ENCODE measurements at places on chromosomes 3 and 15. TPM values are rescaled to one million over a fixed set of nuclear protein-coding genes. Genes with fewer than 3 reads are reported as not detected.

ZFAND6 gene
- 40.4 TPM for total RNA-seq

SLC28A2 gene
- total RNA-seq: not detected

UQCC5 gene
- total RNA-seq: 13.8 TPM

CD96 gene
- 60.5 TPM for total RNA-seq

SLC2A2 gene
- not detected for total RNA-seq

DNA sequence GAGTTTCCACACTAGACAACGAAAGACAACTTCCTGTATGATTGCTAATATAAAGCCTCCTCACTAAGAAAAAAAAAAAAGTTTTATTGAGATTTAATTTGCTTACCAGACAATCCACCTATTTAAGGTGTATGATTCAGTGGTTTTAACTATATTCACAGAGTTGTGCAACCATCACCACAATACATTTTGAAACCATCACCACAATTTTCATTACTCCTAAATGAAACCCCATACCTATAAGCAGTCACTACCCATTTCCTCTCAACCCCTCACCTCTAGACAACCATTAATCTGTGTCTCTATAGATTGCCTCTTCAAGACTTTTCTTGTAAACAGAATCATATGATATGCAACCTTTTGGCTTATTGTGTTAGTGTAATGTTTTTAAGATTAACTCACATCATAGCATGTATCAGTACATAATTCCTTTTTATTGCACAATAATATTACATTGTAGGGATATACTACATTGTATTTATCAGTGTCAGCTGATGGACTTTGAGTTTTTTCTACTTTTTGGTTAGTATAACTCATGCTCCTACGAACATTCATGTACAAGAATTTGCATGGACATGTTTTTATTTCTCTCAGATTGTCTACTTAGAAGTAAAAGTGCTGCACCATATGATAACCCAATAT, 339.7 kb downstream of the NLGN1 start:
- DNase-seq: no peak

DNA sequence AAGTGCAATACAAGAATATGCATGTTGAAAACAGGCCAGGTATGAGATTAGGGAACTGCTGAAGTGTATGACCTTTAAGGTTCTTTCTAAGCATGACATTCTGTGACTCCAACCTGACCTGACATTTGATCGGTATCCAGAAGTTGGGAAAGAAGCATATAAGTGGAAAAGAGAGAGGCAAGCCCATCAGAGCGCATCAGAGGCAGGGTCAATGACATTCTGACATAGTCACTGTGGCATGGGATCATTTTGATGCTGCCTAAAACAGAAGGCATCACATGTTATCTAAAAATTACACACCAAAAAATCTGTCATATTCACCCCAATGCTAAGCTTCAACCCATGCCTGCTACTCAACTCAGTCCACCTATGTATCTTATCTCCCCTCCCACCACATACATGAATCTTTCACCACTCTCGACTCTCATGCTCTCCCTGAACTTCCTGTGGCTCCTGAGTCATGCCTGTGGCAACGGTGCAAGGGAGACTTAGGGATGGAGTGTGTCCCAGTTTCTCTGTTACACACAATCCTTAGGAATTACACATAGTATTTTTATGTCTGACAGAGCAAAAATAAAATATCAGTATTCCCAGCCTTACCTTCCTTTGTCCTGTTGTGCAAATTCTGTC, 20.5 kb upstream of the LRRN1 start:
- no peak for DNase-seq

DNA sequence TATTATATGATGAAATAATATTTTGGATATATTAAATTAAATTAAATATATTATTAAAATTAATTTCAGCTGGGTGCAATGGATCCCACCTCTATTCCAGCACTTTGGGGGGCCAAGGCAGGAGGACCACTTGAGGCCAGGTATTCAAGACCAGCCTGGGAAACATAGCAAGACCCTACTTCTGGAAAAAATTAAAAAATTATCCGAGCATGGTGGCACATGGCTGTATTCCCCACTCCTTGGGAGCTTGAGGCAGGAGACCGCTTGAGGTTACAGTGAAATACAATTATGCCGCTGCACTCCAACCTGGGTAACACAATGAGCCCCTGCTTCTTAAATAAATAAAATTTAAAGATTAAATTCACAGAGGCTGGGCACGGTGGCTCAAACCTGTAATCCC, 61.4 kb downstream of the SH3BP5 start:
- no peak for DNase-seq

- DNase-seq: no peak
Measured at GRCh38 chr3:79039192-79039591, 728.6 kb downstream of the ROBO1 start.

GRCh38 chr3:137165117-137165806, 207.5 kb downstream of the IL20RB start:
- DNase-seq: peak; percentile 31

DNA sequence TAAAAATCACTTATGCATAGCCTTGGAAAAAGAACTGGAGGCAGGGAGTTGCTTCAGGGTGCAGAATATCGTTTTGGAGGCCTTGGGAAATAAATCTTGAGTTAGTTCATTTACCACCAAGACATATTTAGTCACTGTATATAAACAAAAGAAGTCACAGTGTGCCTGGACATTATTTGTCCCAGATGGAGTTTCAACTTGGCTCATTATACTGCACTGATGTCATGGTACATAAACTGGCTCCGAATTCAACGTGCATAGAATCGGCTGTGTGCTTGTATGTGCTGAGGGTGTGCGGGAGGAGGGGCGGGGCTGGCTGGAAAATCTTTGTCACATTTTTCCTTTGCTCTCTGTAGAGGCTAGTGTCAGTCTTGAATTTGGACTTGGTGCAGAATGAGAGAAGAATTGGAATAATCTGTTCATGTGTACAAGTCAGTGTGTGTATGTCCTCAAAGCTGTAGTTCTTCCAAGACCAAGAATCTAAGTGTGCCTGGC, 86.6 kb downstream of the FNDC3B start:
- DNase-seq: no peak

- no peak for DNase-seq
Measured at GRCh38 chr15:58951388-58952007, 18.0 kb upstream of the SLTM start.

- DNase-seq: no peak
Measured at GRCh38 chr3:195007766-195008165, 263.2 kb downstream of the XXYLT1 start.

- DNase-seq: no peak
Measured at GRCh38 chr15:67805666-67806516, 19.4 kb upstream of the SKOR1 start.

DNA sequence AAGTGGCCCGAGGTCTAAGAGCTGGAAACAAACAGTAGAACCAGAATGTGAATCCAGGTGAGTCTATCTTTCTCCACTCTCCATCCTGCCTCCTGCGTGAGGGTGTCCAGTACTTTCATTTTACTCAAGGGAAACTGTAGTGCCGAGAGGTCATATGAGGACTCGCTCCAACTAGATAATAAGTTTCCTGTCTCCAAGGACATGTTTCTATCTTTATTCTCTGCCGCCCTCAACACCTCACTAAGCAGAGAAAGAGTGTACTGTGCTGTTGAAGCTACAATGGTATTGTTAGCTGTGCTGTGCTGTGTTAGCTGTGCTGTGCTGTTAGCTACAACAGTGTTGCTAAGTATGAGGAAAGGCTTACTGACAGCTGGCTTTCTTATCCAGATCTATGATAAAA, 137.9 kb upstream of the COL8A1 start:
- no peak for DNase-seq

DNA sequence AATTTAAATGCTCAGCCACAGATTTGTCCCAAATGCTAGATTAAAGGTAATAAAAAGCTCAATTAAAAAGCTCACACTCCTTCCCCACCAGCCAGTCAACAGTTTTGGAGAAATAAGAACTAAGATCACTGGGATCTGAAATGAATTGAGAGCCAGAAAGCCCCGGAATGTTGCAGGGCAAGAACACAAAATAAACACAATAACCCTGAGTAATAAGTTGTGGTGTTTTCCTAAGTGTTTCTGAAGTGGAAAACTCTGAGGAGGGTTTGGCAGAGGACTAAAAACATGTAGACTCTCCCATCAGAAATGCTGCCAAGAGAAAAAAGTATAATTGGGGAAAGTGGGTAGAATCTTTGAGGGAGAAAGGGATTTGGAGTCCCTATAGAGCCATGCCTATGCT, 127.8 kb downstream of the ABI3BP start:
- no peak for DNase-seq

GRCh38 chr15:84840255-84840654, 23.1 kb downstream of the ALPK3 start:
- no peak for DNase-seq

- peak; percentile 82 for DNase-seq
Measured at GRCh38 chr3:63967675-63968611, 55.4 kb downstream of the PSMD6 start.

- DNase-seq: no peak
Measured at GRCh38 chr3:156029208-156029607, 91.2 kb upstream of the KCNAB1 start.

GRCh38 chr15:41061667-41062066, 54.4 kb downstream of the INO80 start:
- no peak for DNase-seq

DNA sequence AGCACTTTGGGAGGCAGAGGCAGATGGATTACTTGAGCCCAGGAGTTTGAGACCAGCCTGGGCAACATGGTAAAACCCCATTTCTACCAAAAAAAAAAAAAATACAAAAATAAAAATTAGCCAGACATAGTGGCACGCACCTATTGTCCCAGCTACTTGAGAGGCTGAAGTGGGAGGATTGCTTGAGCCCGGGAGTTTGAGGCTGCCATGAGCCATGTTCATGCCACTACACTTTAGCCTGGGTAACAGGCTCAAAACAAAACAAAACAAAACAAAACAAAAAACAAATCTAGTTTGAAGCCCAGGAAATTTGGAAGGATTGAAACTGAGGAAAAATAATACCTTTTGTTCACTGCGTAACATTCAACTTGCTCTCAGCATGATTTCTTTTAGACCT, 16.6 kb downstream of the TMOD3 start:
- no peak for DNase-seq

DNA sequence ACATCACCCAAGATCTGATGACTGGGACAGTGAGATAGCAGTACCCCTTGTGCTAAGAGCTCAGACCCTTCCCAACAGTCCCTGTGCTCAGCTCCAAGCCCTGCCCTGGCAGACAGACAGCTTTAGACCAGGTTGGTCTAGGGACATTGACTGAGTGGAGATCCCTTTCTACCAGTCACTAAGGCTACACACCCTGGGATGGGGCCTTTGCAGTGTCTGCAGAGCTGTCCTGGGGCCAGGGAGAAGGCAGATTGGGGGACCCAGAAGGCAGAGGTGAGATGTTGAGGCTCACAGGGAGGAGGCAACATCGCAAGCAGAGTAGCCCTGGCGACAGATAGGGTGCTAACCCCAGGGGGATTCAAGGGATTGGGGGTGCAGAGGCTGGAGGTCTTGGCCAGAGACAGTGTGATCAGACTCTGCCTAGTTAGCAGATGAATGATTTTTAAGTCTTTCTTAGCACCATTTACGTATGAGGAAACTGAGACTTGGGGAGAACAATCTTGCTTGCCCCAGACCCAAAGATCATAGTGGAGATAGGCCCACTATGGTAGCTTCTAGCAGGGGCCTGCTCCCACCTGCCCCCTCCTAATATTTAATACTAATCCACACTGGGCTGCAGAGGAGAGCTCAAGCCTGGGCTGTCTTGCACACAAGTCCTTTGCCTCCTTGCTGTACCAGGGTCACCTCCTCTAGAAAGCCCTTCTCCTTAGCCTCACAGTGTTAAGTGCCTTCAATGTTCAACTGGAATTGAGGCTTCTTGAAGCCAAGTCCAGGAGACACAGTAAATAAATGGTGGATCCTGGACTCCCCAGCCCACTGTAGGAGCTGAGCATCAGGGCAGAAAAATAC, 32.6 kb downstream of the HMCES start:
- peak; percentile 65 for DNase-seq

DNA sequence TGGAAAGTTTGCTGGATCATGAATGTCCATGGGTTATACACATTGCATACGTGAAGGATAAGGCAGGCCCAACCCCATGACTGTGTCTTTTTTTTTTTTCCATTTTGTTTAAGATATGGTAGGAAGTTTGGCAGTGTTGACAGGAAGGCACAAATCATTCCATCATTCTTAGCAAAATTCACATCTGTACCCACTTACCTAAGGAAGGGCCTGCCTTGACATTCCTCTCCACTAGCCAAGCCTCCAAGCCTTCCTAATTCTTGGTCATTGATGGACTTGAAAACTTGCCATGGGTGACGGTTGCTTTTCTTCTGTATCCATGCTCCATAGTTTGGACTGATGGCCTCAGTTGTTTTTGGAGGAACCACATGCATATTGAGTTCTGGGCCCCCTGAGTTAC, 54.4 kb downstream of the ARNT2 start:
- DNase-seq: no peak

Measured in activated CD4-positive, alpha-beta T cell treated with anti-CD3 and anti-CD28 coated beads, Interleukin-2, amount 10 ng/mL, durations not matched to agents 24 days and 14 days (primary cell).